Suprapubic skin (tissue), 4 donors: ENCODE measurements at places on chromosomes 2 and 18. TPM values are rescaled to one million over a fixed set of nuclear protein-coding genes. Genes with fewer than 3 reads are reported as not detected.

GRCh38 chr18:63970809-63971205, 926 bp downstream of the SERPINB8 start:
- DNase-seq = peak; percentile 76
- peak overlapping the region; percentile 89 for H3K4me3 ChIP-seq
- H3K27me3 ChIP-seq = no peaks in the 10 kb centered on the region

DNA sequence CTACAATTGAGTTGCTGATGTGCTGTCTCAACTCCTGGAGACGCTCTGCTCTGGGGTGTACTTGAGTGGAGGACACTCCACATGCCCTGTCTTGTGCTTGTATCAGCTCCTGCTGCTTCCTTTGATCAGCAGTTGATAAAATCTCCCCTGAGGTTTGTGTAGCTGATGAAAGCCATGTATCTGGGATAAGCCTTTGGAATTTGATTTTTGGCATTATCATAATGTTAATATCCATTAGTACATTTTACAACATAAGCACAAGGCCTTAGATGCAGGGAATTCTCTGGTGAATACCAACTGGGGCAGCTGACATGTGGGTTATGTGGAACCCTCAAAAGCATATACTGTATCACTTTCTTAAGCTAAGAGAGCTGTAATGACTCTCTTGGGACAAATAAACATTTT, 222.7 kb upstream of the ITGA4 start:
- H3K4me1 ChIP-seq = no peaks in the 10 kb centered on the region
- no peak overlapping the region for H3K27ac ChIP-seq
- no peak overlapping the region for H3K4me3 ChIP-seq
- no peak for DNase-seq
- H3K27me3 ChIP-seq = no peaks in the 10 kb centered on the region
- no peaks in the 10 kb centered on the region for H3K36me3 ChIP-seq

- DNase-seq = peak; percentile 60
- H3K36me3 ChIP-seq = no peaks in the 10 kb centered on the region
- no peak overlapping the region for H3K27ac ChIP-seq
- no peak overlapping the region for H3K4me3 ChIP-seq
Measured at GRCh38 chr2:232537079-232537478, 2.4 kb upstream of the CHRNG start.

DNA sequence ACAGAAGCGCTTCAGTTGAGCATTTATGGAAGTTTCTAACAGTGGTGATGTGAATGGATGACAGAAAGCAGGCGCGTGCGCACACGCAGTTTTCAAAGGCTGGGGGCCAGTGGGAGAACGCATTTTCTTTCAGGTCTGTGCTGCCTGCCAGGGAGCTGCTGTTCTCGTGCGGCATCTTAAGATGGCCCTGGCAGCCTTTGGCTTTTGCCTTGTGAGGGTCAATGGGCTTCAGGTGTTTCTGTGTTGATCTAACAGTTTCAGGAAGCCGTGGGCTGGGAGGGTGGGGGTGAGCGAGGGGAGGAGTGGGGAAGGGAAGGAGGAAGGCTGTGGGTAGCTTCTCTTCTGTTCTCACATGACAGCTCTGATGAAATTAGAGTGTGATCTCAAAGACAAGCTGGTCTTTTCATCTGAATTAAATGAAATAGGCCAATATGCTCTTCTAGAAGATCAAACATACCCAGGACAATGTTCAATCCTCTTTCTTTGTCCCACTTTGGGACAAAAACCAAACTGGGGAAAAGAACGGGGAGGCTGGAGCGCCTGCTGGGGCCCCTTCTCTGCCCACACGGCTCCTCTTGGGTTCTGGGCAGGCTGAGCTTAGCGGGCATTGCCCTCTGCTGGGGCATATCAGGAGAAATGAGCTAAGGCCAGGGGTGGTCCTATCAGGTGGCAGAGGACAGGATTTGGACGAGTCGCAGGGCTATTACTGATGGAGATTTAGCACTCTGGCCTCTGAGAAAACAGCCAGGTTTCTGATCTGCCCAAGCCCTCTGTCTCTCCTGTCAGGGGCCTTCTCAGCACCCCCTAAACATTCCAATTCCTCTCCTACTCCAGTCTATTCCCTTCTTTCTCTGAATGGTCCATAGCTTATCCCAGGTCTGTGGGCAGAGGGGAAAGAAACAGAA, 126.2 kb upstream of the LGALSL start:
- H3K4me1 ChIP-seq = peaks cover 46% of the 10 kb centered on the region
- DNase-seq = no peak
- peak overlapping the region; percentile 21 for H3K27ac ChIP-seq

GRCh38 chr2:65922030-65922429, 489.6 kb upstream of the SPRED2 start:
- H3K27me3 ChIP-seq = no peaks in the 10 kb centered on the region
- peaks cover 11% of the 10 kb centered on the region for H3K4me1 ChIP-seq
- no peak for DNase-seq
- no peaks in the 10 kb centered on the region for H3K36me3 ChIP-seq
- no peak overlapping the region for H3K4me3 ChIP-seq

- DNase-seq = no peak
- no peak overlapping the region for H3K4me3 ChIP-seq
- no peaks in the 10 kb centered on the region for H3K36me3 ChIP-seq
- peaks cover 13% of the 10 kb centered on the region for H3K4me1 ChIP-seq
- peak overlapping the region; percentile 40 for H3K27ac ChIP-seq
Measured at GRCh38 chr2:38159597-38159996, 83.6 kb upstream of the CYP1B1 start.

- H3K27me3 ChIP-seq = no peaks in the 10 kb centered on the region
- no peak overlapping the region for H3K4me3 ChIP-seq
- H3K4me1 ChIP-seq = peaks cover 4% of the 10 kb centered on the region
- no peak overlapping the region for H3K27ac ChIP-seq
Measured at GRCh38 chr2:135152361-135152760, 100.3 kb downstream of the RAB3GAP1 start.

TTC31 gene
- 31.0 TPM for total RNA-seq

PMAIP1 gene
- 25.0 TPM for total RNA-seq
